NCI-H446 treated with DMSO at 0.1 percent for 48 hours (cell line): ENCODE measurements at places on chromosomes 16 and 17.

DNA sequence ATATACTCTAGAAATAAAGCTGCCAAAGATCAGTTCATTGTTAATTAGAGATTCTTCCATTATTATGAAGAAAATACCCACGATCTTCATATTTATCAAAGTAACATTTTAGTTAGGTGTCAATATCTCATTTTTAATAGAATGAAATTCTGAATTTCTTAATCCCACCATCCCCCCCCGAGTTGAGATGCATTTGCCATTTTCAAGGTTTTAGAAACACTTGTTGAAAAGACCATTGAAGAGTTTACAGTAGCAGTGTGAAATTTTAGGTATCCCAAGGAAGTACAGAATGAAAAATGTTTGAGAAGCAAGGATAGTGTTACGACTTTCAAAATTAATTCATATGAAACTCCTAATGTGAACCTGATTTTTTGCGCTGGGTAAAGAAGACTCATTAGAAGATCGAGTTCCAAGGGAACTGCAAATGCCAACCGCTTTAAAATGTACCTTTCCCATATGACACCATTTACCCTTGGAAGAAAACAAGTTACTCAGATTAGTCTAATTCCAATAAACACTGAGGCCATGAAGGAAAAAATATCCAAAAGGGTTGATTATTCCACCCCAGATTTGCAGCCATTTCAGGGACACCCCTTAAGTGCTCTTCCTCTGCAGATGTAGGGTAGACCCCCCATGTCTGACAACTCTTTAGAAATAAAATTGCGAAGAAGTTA lies 731 bp downstream of the IKZF3 start:
- no peak for DNase-seq

GRCh38 chr17:64281962-64282752 lies 19.1 kb upstream of the TEX2 start:
- DNase-seq = peak; percentile 43

DNA sequence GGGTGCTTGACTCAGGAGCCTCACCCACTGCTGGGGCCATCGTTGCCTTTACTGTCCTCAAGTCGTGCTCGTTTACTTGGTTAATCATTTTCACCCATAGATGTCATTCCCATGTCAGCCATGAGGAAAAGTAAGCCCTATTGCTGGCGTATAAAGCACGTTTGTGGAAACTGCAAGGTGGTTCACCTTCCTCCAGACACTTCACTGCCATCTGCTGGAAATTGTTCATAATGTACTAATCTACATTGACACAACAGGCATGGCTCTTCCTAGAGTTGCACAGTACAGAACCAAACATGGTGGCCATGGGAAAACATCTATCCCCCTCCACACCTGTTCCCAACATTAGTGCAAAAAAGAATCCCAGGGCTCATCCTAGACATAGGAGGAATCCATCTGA lies 116.6 kb downstream of the ZNF18 start:
- DNase-seq = no peak

- DNase-seq = no peak
Measured at GRCh38 chr17:57117798-57118197, 32.8 kb downstream of the AKAP1 start.

GRCh38 chr17:42774066-42774745 lies 957 bp downstream of the VPS25 start:
- no peak for DNase-seq

- no peak for DNase-seq
Measured at GRCh38 chr16:1494711-1495110, 1.6 kb downstream of the TELO2 start.

- DNase-seq = no peak
Measured at GRCh38 chr16:57335366-57335765, 23.2 kb upstream of the CCL22 start.

DNA sequence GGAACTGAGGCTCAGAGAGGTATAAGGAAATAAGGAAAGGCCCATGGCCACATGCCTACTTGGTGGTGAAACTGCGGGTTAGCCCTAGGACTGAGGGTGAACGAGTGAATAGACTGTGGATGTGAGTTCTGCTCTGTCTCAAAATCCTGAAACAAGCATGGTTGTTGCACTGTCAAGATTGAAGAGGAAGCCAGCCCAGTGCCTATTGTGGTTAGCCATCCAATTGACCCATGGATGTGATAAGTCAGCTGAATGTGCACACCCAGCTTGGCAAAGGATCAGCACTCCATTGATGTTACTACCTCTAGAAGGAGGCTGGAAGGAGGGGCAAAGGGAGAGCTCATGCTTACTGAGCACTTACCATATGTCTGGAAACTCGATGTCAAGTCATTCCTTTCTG lies 4.5 kb downstream of the TMEM114 start:
- DNase-seq = no peak

DNA sequence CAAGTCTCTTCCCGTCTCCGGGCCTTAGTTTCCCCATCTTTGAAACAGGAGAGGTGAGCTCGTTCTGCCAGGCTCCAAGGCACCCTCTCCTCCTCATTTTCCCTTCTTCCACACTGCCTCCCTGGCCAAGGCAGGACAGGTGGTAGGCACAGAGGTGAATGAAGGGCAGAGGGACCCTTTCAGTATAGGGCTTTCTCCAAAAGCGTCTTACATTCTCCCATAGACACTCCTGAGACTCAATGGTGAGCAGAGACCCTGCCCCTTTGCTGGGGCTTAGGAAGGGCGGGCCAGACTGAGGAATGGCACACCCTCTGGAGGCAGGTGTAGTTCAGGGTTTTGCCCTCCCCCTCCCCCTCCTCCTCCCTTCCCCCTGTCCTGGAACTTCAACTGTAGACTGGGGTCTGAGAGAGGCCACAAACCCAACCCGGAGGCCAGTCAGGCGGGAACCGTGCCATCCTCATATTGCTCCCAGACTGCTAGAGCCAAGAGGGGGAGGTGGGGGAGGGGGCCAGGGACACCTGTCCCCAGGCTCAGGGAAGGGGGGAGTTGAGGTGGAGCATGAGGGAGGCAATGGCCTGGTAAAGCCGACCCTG lies 1.9 kb downstream of the PLEKHH3 start:
- no peak for DNase-seq

DNA sequence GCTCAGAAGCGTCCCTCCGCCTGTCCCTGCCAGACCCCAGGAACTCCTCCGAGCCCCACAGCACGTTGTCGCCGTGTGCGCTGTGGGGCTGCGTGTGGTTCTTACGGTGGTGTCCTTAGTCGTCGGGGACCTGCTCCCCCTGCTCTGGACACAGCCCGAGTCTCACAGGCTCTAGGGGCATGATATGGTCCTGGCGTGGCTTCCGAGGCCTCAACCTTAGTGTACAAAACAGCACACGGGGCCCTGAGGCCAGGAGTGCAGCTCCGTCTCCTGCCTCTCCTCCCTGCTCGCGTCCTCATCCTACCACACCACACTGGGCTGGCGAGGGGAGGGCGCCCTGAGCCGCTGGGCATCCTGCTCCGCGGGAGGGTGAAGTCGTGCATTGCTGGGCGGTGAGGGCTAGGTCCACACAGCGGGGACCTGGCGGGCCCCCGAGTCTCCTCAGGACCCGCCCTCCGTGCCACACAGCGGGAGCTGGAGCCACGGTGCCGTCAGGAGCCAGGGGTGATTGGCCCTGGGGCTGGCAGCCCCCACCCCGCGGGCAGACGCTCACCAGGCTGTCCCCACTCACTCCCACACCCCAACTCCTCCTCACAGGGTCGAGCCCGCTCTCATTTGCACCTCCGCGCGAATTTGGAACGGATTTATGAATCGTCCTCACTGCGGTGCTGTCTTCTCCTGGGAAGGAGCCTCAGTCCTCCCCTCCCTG lies 1.2 kb upstream of the MAFG start:
- no peak for DNase-seq

- DNase-seq = no peak
Measured at GRCh38 chr17:59892251-59892923, 356 bp downstream of the TUBD1 start.

GRCh38 chr16:81164958-81165357 lies 68.8 kb upstream of the GCSH start:
- DNase-seq = no peak

DNA sequence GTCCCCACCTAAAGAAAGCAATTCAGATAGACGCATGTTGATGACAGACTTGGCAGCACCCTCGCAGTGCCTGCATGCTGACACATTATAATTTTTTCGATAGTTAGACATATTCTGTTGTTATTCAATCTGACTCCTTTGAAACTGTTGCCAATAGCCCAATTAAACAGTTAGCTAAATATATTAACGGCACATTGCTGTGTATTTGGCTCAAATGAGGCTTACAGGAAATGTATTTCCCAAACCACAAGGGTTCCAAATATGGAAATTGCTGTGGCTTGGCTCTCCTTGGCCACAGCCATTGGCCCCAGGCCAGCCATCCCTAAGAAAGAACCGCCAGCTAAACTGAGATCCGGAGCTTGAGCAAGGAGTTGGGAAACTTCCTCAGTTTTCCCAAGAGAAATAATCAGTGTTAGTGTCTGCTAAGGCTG lies 31.1 kb downstream of the C16orf82 start:
- DNase-seq = no peak

DNA sequence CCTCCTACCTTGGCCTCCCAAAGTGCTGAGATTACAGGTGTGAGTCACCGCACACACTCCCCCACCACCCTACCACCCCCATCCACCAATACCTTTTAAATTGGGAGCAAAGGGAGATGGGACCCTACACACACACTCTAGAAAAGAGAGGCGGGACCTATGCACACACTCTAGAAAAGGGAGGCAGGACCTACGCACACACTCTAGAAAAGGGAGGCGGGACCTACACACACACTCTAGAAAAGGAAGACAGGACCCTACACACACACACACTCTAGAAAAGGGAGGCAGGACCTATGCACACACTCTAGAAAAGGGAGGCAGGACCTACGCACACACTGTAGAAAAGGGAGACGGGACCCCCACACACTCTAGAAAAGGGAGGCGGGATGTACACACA lies 18.9 kb downstream of the TPSD1 start:
- no peak for DNase-seq

- no peak for DNase-seq
Measured at GRCh38 chr16:68202091-68202519, 33.8 kb downstream of the ESRP2 start.

DNA sequence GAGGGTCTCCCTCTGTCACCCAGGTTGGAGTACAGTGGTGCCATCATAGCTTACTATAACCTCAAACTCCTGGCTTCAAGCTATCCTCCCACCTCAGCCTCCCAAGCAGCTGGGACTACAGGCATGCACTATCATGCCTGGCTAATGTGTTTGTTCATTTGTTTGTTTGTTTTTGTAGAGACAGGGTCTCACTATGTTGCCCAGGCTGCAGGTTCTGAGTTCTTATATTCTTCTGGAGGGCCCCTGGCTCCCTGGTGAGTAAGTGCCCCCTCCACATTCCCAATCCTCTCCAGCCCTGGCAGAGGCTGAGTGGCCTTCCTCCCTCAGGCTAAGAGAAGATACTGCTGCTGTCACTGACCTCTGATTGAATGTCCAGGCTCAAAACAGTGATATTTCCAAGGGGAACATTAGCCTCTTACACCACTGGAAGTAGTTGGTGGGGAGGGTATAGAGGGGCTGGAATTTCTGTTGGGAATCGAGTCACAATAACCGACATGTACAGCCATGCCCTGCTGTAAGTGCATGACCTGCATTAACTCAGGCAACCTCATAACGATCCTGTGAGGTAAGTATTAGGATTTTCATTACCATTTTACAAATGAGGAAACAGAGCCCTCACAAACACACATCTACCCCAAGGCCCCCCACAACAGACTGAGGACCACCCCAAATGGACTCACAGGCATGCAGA lies 2.7 kb upstream of the ETV4 start:
- DNase-seq = no peak

- no peak for DNase-seq
Measured at GRCh38 chr16:79607587-79607986, 7.0 kb upstream of the MAF start.

- no peak for DNase-seq
Measured at GRCh38 chr16:3646348-3646920, 8.1 kb upstream of the DNASE1 start.

DNA sequence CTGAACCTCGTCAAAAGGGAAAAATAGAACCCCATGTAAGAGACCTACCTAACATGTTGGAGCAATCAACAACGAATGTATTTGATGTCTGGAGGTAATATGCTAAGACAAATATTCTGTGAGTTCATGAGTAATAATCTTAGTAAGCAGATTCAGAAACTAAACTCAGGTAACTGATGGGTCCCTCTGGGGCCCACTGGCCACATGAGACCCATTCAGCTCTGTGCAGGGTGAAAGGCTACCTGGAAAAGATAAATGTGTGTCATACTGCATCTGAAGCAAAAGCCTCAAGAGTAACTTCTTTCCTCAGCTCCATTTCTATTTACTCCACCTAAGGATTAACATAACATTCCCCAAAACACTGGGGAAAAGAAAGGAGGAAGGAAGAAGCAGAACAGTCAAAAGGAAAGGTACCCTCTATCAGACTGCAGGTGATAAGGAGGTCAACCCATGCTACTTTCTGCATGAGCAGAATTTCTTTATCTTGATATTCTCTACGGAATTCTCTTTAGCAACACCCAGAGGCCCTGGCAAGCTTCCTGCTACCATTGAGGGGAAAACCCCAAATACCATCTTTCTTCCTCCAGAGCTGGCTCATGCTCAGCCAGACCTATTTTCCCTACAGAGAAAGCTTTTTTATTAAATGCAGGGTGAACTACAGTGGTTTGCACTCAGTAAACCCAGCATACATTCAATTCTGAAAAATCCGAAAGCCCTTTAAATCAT lies 37.7 kb upstream of the ABCA6 start:
- no peak for DNase-seq

- no peak for DNase-seq
Measured at GRCh38 chr16:85557083-85557970, 55.8 kb upstream of the GSE1 start.
